ENCODE measurements at places on chromosomes 11 and 22.

GRCh38 chr11:14455648-14456430 lies 43.8 kb downstream of the COPB1 start:
- DNase-seq = no peak

DNA sequence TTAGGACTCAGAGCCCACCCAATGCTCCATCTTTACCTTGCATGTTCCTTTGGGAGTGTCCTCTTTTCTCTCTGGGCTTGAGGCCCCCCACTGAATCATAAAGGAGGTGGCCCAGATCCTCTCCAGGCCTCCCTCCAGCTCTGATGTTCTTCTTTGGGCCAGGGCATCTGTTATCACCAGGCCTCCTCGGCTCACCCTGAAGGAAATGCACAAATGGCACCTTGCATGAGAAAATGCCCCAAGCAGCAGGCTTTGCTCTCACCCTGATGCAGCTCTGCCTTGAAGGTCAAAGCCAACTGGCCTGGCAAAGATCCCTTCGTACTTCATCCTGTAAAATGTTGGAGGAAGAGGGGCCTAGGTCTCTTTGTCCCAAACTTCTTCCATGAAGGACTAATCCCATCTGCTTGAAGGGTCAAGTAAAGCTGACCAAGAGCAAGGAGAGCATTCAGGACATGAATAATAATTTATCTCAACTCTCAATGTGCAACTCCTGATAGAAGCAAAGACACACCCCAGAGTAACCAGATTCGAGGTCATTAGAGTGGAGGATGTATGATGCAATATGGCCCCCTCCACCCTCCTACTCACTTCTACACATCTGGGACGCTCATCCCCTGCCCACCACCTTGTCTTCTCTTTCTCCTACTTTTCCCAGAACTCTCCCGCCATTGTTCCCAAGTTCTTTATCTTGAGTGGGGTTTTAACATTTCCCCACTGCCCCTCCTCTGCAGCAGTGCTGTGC lies 9.5 kb downstream of the APOL6 start:
- DNase-seq = no peak

- DNase-seq = no peak
Observed at GRCh38 chr22:44336962-44337677, 24.4 kb upstream of the SHISAL1 start.

GRCh38 chr11:115941481-115941993 lies 437.3 kb upstream of the CADM1 start:
- DNase-seq = no peak

DNA sequence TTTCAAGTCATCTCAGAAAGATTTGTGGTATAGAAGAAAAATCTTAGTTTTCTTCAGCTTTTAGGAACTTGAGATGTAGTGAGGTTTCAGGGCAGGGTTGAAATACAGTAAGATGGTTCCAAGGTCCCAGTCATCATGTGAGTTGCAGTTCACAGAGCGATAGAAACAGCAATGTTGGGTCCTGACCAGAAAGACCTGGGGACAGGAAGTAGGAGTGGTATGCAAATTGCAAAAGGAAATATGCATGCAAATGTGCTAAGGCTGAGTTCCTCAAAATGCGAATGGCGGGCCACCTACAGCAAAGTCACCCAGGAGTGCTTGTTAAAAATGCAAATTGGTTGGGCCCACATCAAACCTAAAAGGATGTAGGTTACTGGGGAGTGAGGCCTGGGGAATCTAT lies 1032.7 kb upstream of the TENM4 start:
- DNase-seq = no peak

GRCh38 chr11:38272376-38272775 lies 1674.3 kb upstream of the RAG2 start:
- no peak for DNase-seq

GRCh38 chr11:17132654-17133053 lies 55.2 kb upstream of the RPS13 start:
- DNase-seq = no peak

GRCh38 chr22:22364207-22364606 lies 119.6 kb downstream of the VPREB1 start:
- no peak for DNase-seq

DNA sequence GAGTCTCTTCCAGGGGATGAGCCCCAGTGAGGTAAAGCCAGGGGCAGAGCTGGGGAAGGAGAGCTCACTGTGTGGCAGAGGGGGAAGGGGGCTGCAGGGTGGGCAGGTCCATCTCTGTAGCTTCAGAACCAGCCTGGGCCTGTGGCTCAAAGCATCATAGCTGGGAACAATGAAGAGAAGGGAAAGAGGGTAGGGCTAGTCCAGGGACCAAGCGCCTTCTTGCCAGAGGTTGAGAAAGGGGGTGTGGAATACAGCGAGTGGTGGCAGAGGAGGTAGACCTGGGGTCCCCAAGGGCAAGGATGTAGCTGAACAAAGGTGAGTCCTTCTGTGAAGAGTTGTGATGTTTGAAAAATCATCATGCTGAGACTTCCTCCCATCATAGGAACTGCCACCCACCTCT lies 1.2 kb upstream of the PLA2G3 start:
- no peak for DNase-seq

DNA sequence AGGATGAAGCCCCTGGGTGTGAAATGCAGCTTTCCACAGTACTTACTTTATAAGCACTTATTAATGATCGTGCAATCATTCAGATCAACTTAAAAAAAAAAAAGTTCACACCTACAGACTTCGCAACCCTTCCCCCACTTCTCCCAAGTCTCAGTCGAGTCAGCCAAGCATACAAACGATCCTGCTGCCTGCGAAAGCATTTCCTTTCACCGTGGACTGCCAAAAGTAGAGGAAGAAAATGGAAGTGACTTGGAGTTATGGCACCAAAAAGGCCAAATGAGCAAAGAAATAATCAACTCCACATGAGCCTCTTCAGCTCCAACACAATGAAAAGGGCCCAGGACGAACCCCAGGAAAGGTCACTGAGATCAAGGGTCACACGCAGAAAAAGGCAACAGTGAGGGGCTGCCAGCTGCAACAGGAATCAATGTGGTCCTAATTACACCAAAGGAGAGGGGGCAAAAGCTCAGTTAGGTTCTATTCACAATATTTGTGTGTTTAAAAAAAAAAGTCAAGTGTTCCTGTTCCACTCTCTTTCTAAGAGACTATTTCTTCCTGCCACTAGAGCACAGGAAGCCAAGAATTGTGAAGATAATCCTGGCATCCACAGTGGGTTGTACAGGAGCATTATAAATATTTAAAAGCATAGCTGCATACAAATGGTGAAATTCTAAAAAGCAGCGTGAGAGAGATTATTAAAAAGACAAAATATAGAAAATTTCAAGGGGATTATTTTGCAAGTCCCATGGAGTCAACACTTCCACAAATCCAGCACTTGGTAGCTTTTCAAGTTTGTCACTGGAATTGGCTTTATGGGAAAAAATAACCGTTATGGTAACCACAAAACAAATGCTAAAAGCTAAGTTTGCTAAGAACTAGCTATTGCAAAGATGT lies 28.4 kb downstream of the CDON start:
- no peak for DNase-seq
